ENCODE measurements at places on chromosomes 2 and 18.

DNA sequence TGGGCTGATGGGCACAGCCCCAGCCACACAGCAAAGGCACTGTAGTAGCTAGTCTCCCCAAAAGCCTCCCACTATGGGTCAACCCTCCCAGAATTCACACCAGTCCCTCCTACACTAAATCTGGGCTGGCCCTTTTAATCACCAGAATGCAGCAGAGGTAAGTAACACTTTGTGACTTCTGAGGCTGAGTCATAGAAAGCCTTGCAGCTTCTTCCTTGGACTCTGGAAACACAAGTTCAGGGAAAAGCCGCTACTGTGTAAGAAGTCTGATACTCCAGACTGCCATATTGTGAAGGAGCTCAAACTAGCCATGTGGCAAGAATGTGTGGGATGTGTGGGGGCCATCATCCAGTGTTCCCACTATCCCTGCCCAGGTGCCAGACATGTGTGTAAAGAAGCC lies 19.0 kb upstream of the SIX2 start:
- no peak for DNase-seq

DNA sequence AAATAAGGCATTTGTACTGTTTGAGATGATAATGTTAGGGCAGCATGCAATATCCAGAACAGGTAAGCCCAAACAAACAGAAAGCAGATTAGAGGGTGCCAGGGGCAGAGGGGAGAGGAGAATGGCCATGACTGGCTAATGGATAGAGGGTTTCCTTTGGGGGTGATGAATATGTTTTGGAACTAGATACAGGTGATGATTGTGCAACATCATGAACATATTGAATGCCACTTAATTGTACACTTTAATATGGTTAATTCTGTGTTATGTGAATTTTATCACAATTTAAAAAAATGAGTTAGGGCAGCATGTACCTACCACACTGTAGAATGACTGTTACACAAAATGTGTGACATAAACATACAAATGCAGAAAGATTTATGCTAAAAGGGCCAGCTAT lies 255.5 kb upstream of the FN1 start:
- DNase-seq = no peak

- no peak for DNase-seq
These were observed 286.4 kb upstream of the PARD3B start for GRCh38 chr2:204258890-204259289.

DNA sequence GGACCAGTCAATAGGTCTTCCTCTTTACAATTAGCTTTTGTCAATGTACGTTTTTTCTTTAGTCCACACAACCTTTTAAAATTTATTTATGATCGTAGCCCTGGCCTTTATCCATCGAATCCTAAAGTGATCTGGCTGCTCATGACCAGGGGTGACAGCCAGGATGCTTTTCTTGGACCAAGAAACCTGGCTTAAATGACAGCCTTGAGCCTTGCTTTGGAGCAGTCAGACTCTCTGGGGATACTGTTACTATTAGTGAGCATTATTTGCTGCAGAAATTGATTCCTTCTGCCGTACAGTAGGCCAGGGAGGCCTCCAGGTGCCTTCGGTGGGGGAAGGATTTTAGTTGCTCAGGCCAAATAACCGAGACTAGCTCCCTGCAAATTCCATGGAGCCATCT lies 70.2 kb downstream of the AGAP1 start:
- no peak for DNase-seq

- no peak for DNase-seq
These were observed 52.4 kb upstream of the STAT1 start for GRCh38 chr2:191066197-191066918.

DNA sequence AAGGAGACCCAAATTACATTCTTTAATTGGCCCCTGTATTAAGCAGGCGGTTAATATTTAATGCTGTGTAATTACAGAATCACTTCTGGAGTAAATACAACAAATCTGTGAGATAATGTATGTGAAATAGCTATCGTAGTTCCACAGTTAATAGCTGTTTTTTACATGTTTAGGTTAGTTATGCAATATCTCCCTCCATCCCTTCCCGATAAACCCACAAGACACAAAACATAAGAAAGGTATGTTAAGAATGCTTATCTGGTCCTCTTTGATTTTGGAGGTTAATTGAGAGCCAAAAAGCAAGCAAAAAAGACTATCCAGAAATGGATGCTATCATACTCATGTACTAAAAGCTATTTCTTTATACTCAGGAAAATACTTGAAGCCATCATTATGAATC lies 49.1 kb downstream of the ZNF638 start:
- no peak for DNase-seq

- DNase-seq = no peak
These were observed 35.5 kb upstream of the PTMA start for GRCh38 chr2:231672617-231673347.

- DNase-seq = no peak
These were observed 31.3 kb upstream of the TMEM131 start for GRCh38 chr2:98026927-98027522.

GRCh38 chr2:147927053-147927588 lies 82.3 kb downstream of the ACVR2A start:
- DNase-seq = no peak

- DNase-seq = no peak
These were observed 45.6 kb downstream of the APLF start for GRCh38 chr2:68512966-68513365.

DNA sequence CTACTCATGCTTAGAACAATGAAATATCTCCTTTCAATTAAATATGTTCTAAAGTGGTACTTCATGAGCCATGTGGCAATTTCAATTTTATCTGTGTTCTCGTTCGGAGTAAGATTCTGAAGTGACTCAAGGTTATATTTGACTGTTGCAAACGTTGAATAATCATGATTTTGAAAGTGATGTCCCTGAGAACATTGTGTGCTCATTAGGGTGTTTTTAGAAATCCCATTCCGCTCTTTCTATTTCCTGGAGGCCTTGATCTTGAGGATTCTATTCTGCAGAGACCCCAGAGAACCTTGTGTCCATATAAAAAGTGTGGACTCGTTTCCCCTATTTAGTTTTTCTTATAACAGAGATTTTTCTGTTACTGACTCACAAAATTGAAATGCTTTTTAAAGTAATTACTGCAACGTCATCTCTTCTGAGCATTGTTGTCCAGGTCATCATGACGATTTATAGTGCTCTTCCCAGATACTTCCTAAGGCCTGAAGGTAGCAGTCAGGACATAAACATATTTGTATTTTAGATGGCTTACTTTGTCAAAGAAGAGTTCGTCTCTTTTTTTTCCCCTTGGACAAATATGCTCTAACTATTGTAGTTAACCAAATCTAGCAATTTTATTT lies 27.2 kb downstream of the IL1R2 start:
- no peak for DNase-seq
